ENCODE measurements at places on chromosomes 2 and 18.

DNA sequence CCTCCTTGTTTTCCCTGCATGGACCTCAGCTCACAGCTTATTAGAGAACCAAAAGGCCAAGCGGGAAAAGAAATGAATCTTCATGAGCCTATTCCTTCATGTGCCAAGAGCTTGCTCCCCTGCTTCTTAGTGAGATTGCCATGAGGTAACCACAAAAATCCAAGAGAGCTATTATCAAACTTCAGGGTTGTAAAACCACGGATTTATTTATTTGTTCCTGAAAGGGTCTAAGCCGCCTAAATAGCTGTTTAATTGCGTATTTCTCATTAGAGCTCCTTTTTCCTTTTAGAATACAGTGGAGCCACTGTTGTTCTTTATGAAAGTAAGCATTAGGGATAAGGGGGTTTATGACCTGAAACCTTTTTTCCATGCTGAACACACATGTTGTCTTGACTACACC lies 58.0 kb downstream of the SRD5A2 start:
- DNase-seq: no peak

GRCh38 chr2:158487419-158487818 lies 30.7 kb downstream of the PKP4 start:
- no peak for DNase-seq

DNA sequence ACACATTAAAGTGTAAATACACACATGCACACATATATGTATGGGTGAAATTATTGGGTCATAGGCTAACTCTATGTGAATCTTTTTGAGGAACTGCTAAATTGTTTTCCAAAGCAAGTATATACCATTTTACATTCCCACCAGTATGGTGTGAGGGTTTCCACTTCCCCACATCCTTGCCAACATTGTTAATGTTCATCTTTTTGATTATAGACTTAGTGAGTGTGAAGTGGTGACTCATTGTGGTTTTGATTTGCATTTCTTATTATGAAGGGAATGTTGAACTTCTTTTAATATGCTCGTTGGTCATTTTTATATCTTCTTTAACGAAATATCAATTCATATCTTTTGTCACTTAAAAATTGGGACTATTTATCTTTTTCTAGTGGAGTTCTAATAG lies 181.8 kb upstream of the GCFC2 start:
- no peak for DNase-seq

GRCh38 chr2:108409768-108410167 lies 32.0 kb downstream of the SULT1C4 start:
- DNase-seq: no peak

DNA sequence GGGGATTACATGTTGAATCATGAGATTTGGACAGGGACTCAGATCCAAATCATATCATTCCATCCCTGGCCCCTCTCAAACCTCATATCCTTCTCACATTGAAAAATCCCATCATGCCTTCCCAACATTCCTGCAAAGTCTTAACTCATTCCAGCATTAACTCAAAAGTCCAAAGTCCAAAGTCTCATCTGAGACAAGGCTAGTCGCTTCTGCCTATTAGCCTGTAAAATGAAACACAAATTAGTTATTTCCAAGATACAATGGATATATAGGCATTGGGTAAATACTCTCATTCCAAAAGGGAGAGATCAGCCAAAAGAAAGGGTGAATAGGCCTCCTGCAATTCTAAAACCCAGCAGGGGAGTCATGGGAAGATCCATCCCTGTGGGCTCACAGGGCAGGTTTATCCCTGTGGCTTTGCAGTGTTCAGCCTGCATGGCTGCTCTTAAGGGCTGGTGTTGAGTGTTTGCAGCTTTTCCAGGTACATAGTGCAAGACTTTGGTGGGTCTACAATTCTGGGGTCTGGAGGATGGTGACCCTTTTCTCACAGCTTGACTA lies 21.2 kb upstream of the SLC14A1 start:
- DNase-seq: no peak

DNA sequence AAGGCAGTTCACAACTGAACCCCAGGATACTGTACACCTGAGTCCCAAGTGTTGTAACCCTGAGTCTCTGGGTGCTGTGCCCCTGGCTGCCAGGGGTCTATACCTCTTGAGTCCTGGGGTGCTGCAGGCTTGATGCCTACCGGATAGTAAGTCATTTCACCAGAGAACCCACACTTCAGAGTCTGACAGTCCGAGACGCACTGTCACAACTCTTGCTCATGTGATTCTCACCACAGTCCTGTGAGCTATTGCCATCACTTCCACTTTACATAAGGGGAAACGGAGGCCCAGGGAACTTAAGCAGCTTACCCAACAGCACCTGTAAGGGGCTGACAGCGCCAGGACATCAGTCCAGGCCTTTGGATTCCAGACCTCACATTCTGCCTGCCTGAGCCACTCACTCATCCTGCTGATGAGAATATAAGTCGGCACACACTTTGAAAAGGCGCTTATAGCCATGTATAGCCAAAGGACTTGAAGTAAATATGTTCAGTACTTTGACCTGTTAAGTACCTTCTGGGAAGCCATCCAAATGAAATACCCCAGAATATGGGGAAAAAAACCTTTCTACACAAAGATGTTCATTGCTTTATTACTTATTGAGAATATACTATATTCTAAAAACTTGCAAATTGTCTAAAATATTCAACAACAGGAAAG lies 180.7 kb upstream of the ID2 start:
- no peak for DNase-seq

GRCh38 chr18:79542876-79543750 lies 136.5 kb upstream of the CTDP1 start:
- DNase-seq: no peak

All from HuH-7.5 (cell line).